NCI-H446 treated with DMSO at 0.1 percent for 48 hours (cell line): ENCODE measurements at places on chromosomes 4 and X.

DNA sequence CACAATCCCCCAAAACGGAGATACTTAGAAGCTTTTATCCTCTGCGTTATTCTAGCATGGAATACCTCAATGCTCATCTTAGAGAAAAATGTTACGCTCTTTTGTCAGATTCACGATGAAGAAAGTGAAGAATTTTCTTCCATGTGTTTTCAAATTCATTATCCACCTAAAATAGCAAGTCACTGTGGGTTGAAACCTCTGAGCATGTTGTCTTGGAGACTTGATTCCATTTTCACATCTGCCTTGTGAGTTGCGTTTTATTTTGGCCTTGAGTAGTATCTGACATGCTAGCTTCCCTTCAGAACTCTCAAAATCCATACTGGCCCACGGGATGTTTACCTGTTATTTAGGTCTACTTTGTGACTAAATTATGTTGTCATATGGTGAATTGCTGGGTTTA, 66.3 kb downstream of the C4orf46 start:
- no peak for DNase-seq

- DNase-seq: no peak
Measured at GRCh38 chr4:81946996-81947395, 426.8 kb downstream of the HNRNPD start.

- no peak for DNase-seq
Measured at GRCh38 chrX:98516120-98516519, 1632.4 kb downstream of the RPA4 start.

DNA sequence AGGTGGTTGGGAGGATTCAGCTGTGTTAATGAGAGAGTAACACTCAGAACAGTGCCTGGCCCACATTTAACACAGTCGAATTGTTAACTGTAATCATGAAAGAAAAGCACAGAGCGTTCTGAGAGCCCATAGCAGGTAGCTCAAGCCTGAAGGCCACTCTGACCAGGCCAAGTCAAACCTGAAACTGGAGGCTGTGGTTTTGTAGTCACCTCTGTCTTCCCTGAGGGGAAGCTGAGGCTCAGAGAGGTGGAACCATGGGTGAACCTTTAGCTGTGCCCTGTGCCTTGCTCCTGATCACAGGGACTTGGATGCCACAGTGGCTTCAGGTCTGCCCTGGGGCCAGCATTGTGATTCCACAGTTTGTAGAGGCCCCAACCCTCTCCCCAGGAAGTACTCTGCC, 16.6 kb upstream of the UBA1 start:
- no peak for DNase-seq

DNA sequence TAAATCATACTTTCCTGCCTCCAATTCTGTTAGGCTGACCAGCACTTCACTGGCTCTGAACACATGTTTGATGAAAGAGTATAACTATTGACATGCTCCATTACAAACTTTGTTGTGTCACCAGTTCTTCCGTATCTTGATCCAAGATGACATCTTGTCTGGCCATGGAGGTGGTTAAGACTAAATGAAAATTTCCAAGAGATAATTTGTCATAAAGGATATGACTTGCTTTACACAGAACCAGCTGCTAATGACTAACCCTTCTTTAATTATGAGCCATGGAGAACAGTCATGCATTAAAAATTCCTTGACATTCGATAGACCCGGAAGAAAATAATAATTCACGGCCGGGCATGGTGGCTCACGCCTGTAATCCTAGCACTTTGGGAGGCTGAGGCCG, 17.7 kb upstream of the N4BP2 start:
- no peak for DNase-seq

DNA sequence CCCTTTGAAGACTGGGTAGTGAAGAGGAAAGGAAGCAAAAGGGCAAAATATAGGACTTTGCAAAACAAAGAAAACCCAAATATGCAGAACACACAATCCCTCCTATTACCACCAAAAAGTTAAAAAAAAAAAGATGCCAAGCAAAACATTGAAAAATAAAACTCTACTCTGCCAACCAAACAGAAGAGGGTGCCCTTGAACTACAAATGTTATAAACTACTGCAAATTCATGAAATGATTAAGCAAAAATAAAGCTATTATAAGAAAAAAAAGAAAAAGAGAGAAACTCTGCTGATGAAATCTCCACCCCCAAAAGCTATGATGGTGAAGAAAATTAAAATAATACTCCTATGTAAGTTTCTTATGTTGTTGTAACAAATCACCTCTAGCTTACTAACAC, 168.5 kb upstream of the STK26 start:
- DNase-seq: no peak

DNA sequence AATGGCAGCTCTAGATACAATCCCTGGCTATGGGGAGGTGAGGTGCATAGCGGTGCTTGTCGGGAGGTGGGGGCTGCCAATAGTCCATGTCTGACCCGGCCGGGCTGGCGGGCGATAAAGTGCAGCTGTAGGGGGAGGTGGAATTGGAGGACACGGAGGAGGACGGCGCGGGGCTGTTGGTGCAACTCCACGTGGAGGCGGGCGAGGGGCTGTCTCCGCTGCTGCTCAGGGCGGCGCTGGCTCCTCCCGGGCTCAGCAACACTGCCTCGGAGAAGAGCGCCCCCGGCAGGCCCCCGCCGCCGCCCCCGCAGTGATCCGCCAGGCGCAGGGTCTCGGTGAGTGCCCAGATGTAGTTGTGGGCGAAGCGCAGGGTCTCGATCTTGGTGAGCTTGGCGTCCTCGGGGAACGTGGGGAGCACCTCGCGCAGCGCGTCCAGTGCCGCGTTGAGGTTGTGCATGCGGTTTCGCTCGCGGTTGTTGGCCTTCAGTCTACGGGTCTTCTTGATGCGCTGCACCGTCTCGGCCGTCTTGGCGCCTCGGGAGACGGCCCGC, 1.3 kb downstream of the NEUROG2 start:
- DNase-seq: no peak

DNA sequence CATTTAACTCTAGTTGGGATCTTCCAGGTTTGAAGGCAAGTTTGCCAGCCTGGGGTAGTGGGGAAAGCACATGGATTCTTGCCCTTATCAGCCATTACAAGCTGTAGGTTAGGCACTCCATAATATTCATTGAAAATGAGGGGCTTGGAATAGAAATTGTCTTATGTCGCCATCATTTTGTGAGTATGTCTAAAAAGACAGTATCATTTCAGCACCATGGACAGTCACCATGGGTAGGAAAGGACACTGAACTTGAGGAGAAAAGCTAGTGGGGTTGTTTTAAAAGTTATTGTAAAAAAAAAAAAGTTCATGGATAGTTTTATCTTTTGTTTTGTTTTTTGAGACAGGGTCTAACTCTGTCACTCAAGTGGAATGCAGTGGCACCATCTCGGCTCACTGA, 356.1 kb downstream of the HNRNPD start:
- no peak for DNase-seq

DNA sequence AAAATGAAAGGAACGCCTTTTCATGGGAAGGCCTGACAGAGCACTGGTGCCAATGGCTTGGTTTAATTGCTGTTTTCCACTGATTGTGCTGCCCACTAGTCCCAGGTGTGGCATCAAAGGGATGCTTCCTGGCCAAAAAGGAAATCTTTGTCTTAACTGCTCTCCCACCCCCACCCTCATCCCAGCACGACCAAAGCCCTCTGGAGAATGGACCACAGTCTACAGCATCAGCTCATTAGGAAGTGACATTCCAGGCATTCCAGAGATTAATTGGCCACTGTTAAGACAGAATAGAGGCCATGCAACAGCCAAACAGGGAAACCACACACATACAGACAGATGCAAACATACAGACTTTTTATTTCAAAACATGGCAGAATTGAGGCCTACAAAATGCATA, 143.2 kb downstream of the LHFPL1 start:
- DNase-seq: no peak

DNA sequence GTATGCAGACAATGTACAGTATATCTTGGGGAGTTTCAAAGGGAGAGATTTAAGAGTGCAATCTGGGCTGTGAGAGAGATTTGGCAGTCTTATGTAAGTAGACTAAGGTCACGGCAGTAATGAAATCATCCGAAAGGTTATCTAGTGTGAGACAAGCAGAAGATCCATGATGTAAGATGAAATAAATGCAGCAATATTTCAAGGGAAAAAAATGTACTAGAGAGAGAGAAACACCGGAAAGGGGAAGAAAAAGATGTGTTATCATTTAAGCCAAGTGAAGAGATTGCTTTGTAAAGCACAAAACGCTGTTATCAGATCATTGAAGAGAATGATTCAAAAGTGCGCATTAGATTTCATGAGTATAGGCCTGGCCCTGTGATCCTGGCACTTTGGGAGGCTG, 88.4 kb upstream of the GUCY1A1 start:
- DNase-seq: no peak

DNA sequence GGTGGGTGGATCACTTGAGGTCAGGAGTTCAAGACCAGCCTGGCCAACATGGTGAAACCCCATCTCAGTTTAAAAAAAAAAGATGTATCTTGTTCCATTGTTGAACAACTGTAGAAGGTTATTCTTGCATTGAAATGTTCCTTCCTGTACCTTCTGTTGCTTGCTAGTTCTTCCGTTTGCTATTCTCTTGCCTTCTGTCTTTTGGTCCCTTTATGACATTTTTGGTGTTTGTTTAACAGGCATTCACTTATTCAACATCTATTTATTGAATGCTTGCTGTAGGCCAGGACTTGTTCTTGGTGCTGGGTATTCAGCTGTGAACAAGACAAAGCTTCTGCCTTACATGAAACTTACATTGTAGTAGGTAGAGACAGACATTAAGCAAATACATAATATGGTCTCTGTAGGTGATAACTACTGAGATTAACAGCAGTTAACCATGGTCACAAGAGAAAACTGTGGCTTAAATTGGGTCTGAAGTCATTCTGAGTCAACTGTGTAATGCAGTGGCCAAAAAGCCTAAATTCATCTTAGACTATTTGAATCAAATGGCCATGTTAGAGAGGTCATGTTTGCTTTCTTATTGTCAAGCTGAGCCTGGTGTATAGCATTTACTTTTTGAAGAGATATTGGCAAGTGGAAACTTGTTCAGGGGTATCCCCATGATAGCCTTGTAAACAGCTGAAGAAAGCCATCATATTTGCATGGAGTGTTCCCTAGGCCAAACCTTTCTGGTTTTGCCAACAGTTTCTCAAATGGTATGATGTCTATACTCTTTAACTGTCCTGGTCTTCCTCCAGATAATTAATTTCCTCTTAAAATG, 35.6 kb downstream of the GAB1 start:
- DNase-seq: no peak
